ENCODE measurements at places on chromosomes 7 and 10.

DNA sequence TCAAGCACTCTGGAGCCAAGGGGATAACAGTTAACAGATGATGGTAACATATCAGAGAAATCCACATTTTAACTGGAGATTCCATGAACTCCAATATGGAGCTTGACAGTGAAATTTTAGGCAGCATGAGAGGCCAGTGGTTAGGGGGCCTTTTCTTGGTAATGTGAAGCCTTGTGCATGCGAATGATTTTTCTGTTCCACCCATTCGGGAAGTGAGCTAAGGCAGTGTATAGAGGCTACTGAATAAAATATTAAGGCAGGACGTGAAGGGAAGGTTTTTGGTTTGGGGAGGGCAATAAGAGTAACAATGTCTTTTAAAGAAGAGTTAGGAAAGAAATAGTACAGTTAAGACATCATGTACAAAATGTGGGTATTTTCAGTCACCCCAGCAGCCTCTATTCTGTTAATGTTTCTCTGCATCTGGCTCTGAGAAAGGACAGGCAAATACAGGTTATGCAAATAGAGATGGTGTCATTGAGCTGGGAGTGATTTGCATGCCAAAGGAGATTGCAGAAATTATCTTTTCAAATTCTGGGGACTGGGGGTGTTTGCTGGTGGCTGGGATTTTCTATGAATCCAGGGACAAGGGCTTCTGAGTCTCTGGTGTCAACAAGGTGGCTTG lies 6.8 kb upstream of the TAS2R60 start:
- DNase-seq, result no peak

- DNase-seq, result no peak
Observed at GRCh38 chr10:112027731-112028280, 155.8 kb downstream of the GPAM start.

GRCh38 chr7:142488842-142489241 lies 231.0 kb upstream of the PRSS58 start:
- DNase-seq, result no peak

GRCh38 chr7:43430411-43430810 lies 152.5 kb upstream of the STK17A start:
- no peak for DNase-seq

GRCh38 chr7:26507108-26507987 lies 215.7 kb downstream of the SNX10 start:
- no peak for DNase-seq

GRCh38 chr10:76459016-76459730 lies 1027.7 kb downstream of the LRMDA start:
- DNase-seq, result no peak

Data from endothelial cell (in vitro differentiated cells).